ENCODE measurements at places on chromosomes 13 and 19.

DNA sequence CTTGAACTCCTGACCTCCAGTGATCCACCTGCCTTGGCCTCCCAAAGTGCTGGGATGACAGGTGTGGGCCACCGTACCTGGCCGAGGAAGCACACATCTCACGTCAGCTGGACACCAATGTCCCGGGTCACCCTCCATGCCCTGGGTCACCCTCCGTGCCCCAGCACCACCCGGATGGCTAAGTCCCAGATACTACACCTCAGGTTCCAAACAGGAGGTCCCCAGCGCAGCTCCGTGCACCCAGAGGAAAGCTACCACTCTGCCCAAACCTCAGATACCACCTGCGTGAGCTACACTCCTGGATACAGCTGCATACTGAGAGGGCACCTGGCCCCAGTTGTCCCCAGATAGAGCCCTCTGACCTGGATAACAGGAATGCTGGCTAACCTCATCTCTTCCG lies 14.0 kb downstream of the LRRC4B start:
- DNase-seq = no peak

DNA sequence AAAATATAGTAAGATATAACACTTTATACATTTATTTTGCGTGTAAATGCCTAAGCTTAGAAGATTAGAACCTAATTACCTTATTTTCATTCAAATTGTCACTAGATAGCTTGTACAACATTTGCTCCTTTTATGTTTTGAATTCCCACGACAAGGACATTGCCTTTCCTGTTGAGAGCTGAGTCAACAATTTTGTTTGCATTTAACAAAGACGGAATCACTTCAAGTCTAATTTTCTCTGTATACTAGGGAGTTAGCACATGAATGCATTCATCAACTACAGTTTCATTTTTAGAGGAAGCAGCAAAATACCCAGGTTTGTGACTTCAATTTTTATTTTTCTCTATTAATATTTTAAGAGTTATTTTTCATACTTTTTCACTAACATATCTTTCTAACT lies 48.7 kb upstream of the PCCA start:
- no peak for DNase-seq

- DNase-seq = no peak
These were observed 1.5 kb downstream of the ZNF235 start for GRCh38 chr19:44303320-44303719.

DNA sequence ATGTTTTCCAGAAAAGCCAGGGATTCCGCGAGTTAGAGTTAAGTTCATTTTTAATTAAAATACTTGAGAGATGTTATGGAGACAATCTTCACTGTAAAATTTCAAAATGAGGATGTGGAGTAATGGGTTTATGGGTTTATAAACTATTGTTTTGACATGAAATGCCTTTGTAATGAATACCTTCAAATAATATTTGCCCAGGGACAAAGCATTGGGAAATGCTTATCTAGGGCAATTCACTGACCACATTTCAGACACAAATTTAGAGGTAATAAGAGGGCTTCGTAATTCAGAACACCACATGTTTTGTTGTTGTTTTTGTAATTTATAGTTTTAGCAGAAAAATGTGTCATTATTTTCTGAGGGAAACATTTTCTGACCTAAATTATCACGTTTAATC lies 241.1 kb upstream of the ATXN8OS start:
- no peak for DNase-seq

DNA sequence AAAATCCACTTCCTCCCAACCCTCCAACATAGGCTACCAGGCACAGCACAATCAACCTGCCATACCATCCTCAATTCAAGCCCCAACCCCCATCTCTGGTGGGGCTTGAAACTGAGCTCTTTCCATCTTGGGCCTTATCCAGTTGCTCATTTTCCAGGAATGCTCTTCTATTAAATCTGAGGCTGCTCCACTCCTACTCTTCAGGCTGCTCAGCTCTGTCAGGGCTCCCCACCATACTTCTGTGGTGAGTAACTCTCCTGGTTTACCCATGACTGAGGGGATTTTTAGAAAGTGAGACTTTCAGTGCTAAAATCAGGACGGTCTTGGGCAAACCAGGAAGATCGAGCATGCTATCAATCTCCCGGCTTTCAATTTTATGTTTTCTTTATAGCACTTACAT lies 512.8 kb downstream of the LMO7 start:
- no peak for DNase-seq

- no peak for DNase-seq
These were observed 12.6 kb downstream of the RB1 start for GRCh38 chr13:48315969-48316650.

DNA sequence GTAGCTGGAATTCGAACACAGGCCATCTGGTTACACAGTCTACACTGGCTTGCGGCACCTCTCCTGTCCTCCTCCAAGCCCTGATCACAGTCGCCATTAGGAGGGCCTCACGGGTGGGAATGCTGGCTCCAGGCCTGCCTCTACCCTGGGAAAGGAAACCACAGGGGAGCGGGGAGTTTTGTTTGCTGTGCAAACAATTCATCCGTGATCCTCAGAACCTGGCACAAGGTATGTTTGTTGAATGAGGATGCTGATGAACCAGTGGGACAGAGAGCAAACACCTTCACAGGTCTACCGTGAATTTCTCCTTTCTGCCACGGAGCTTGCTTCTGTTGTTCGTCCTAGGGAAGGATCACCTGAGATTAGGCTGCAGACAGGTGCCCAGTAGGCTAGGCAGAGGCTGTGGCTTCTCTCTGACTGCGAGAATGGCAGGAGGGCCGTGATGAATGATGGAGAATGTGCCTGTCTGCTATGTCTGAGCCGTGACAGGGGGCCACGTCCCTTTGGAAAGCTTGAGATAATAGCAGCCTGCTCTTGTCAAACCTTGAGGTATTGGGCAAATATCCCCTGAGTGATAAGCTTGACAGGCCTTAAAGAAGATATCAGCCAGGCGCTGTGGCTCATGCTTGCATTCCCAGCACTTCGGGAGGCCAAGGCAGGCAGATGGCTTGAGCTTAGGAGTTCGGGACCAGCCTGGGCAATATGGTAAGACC lies 36.7 kb downstream of the PIN1 start:
- DNase-seq = no peak

DNA sequence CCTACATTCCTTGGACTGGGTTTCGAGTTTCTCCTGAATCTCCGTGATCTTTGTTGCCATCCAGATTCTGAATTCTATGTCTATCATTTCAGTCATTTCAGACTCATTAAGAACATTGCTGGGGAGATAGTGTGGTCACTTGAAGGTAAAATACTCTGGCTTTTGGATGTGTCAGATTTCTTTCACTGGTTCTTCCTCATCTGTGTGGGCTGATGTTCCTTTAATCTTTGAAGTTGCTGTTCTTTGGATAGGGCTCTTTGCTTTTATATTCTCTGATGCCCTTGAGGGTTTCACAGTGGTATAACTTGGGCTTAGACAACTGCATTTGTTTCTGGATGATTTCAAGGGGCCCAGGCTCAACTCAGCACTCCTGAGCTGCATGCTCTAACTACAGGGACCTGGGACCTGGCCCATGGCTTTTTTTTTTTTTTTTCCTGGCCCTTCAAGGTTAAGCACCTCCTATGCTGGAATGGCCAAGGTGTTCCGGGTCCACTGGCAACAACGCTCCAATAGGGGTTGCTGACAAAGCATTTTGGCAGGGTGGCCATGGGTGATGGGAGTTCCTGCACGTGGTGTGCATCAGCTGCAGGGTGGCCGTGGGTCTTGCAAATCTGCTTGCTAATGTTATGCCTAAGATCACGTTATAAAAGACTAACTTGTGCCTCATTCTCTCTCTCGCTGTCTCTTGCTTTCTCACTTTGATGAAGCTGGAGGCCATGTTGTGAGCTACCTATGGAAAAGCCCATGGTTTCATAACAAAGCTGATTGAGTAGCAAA lies 5.9 kb upstream of the SIGLEC7 start:
- no peak for DNase-seq

GRCh38 chr13:100195568-100195967 lies 106.7 kb downstream of the PCCA start:
- no peak for DNase-seq

GRCh38 chr19:31064491-31064890 lies 284.7 kb downstream of the TSHZ3 start:
- no peak for DNase-seq

- DNase-seq = no peak
These were observed 24.1 kb downstream of the UPF1 start for GRCh38 chr19:18855647-18856384.

DNA sequence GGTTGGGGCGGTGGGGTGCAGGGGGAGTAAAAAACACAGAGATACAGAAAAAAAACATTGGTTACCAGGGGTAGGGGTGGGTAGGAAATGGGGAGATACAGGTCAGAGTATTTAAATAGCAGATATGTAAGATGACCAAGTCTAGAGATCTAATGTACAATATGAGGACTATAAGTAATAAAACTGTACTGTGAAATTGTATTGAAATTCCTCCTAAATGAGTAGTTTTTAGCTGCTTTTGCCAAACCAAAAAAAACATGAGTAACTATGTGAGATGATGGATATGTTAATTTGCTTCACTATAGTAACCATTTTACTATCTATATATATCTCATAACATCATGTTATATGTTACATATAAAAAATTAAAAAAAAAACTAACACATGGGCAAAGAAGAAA lies 29.6 kb downstream of the VWA8 start:
- DNase-seq = no peak

DNA sequence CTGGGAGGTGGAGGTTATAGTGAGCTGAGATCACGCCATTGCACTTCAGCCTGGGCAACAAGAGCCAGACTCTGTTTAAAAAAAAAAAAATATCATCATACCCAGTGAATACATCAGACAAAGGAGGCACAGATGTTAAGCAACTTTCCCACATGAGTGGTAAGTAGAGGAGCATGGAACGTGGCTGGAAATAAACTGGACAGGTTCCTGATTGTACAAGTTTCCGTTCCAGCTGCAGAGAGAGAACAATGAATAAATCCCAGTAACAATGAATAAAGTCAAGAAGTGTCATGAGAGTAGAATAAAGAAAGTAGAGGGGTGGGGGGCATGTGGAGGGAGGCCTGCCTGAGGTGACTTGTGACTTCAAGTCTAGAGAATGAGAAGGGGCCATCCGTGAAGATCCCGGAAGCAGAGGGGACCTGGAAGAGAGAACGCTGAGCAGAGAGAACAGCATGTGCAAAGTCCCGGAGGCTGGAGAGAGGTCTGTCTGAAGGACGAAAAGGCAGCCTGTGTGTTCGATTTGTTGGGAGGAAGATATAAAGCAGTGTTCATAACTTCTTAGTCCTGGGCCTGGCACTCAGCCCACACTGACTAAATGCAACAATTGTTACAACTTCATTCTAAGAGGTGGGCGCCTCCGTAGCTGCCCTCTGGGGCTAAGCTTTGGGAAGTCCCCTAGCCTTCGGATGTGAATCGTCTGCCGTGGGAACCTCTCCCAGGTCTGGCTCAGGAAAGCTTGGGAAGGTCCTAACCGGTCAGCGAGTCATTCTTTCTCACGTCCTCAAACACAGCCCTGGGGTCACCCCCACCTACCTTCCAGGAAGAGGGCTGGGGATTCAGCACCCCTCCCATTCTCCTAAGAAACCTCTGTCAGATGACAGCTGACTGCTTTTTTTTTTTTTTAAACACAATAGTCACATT lies 15.3 kb upstream of the ARHGEF18 start:
- no peak for DNase-seq

DNA sequence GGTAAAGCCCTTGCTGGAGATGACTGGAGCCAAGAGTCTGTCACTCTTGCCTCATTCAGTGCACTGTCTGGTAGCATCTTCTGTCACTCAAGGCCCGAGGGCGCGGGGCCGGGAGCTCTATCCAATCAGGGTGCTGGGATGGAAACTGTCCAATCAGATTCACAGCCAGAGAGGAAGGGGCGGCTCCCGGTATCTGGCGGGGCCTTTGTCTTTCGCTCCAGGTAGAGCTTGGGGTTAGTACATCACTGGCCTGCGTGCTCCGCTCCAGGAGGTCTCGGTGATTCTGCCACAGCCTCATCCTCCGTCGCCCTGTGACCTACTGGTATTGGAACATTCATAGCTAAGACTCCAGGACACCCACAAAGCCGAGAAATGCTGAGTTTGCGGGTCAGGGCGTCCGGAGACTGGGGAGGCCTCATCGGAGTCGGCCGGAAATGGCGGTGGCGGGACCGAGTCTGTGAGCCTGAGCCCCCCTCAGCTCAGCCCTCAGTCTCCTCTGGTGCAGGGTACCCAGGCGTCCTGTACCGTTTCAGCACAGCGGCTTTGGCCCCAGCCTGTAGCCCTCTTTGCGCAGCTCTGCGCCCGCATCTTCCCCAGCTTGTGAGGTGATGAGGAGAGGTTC lies 20.6 kb upstream of the ZNF430 start:
- DNase-seq = peak; percentile 98

DNA sequence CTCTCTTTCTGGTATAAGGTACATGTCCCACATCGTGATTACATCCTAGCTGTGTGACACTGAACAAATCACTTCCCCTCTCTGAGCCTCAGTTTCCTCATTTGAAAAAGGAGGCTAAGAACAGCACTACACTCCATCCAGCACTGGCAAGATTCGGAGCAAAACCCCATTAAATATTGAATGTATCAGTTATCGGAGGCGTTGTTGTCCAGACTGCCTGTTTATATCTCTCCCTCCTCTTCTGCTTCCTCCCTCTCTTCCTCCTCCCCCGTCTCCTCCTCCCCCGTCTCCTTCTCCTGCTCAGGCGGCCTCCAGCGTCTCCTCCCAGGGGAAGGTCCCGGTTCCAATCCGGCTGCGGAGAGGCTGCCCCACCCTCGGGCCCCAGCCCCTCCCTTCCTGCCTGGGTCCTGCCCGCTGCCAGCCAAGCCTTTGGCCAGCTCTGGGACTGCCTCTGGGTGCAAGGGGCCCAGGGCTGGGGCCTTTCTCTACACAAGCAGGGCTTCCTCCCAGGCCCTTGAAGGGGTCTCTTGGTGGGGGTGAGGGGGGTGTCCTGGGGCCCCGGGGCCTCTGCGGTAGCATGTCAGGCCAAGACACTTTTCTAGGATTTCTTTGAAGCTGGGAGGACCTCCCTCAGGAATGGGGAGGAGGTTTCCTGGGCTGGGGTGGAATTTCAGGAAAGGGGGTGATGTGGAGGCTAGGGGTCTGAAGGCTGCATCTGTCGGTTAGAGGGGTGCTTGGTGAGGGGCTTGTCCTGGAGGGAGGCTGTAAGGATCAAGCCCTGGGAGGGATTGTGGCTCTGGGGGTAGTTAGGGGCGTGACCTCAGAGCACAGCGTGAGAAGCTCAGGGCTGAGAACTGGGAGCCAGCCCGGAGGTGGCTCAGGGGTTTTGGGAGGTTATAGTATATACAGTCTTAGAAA lies 1.9 kb downstream of the RRAS start:
- peak; percentile 72 for DNase-seq

DNA sequence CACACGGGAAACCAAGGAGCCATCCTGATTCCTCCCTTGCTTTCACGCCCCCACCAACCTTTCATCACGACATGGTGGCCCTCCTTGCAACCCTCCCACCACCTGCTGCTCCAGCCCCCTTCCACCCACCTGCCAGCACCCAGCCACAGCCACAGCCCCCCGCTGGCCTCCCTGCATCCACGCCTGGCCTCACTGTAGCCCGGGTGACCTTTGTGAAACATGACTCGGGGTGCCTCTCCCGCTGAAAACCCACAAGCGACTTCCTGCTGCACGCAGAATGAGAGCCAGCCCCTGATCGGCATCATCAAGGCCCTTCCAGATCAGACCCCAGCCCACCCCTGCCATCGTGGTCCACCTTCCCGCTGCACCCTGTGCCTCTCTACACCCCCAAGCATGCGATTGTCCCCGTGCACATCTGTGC lies 14.9 kb downstream of the POP4 start:
- no peak for DNase-seq
